RWPE2 (cell line): ENCODE measurements at places on chromosomes 6 and 20.
A peak's percentile ranks its signal among the peaks of the same experiment; 100 is the strongest.

DNA sequence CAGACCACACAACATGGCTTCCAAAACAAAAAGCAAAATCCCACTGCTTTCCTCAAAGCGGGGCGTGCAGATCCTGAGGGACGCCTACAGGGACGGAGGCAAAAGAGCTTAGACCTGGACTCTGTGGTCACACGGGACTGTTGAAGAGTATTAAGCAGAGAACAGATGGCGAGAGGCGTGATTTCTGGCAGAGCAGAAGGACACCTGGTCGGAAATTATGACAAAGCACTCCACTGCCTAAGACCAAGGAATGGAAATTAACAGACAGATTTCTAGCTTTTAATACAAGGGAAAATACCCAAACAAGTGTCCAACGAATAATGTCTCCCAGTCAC is 15.4 kb downstream of the CST7 start:
- H3K27ac ChIP-seq, result no peak overlapping the region
- no peak overlapping the region for H3K4me3 ChIP-seq
- no peak for DNase-seq
- no peaks in the 10 kb centered on the region for H3K4me1 ChIP-seq
- H3K36me3 ChIP-seq, result peaks cover 17% of the 10 kb centered on the region

- no peaks in the 10 kb centered on the region for H3K4me1 ChIP-seq
- H3K27ac ChIP-seq, result no peak overlapping the region
- H3K36me3 ChIP-seq, result no peaks in the 10 kb centered on the region
- no peaks in the 10 kb centered on the region for H3K27me3 ChIP-seq
- peak; percentile 47 for DNase-seq
These were observed 156.8 kb upstream of the KCNQ5 start for GRCh38 chr6:72464791-72465691.

GRCh38 chr6:147170269-147170668 is 33.9 kb upstream of the STXBP5 start:
- H3K36me3 ChIP-seq, result no peaks in the 10 kb centered on the region
- no peaks in the 10 kb centered on the region for H3K27me3 ChIP-seq
- H3K4me3 ChIP-seq, result no peak overlapping the region
- H3K4me1 ChIP-seq, result peaks cover 50% of the 10 kb centered on the region

DNA sequence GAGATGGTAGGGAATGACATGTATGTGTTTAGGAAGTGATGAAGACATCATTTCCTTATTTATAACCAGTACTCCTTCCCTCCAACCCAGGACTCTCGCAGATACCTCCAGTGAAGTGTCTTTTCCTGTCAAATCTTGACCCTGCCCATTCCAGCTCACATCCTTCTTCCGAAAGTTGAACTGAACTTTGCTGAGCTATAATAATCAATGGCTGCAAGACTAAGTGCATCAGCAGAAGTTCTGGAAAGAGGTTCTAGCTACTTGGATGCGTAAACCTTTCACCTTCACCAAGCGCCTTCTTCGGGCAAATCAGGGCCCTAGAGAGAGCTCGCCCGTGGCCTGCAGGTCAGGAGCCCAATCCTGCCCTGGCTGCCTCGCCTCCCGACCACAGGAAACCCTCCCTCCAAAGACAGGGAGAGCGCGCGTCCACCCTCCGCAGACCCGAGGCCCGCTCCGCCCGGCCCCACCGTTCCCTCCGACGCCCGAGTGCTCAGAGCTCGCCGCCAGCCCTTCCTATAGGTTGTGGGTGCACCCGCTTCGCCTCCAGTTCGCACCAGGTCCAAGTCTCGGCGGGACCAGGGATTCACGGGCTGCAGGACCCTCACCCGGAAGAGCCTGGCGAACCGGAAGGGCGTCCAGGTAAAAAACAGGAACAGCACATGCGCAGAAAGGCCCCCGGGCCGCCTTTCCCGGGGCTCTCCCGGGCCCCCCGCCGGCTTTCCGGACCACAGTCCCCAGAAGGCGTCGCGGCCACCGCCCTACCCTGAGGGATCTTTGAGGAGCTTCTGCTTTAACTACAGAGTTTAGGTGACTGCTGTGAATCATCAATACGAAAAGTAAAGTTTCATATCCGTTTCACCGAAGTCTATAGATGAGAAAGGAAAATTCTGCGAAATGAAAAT is at the start of gene ZNF334:
ZNF334 (minus strand) TSS at position 617 of the 902 bp plus-strand sequence. CDS start 1,457 bp downstream, outside the sequence.
- H3K27me3 ChIP-seq, result no peaks in the 10 kb centered on the region
- H3K4me3 ChIP-seq, result peak within 1 kb of the TSS; percentile 50
- H3K27ac ChIP-seq, result peak within 1 kb of the TSS; percentile 28
- no peaks in the 10 kb centered on the region for H3K36me3 ChIP-seq
- peaks cover 6% of the 10 kb centered on the region for H3K4me1 ChIP-seq

- H3K4me1 ChIP-seq, result no peaks in the 10 kb centered on the region
- no peak for DNase-seq
- peaks cover 16% of the 10 kb centered on the region for H3K27me3 ChIP-seq
- H3K4me3 ChIP-seq, result no peak overlapping the region
- H3K27ac ChIP-seq, result no peak overlapping the region
- no peaks in the 10 kb centered on the region for H3K36me3 ChIP-seq
These were observed 228.1 kb upstream of the CST7 start for GRCh38 chr20:24720957-24721356.

DNA sequence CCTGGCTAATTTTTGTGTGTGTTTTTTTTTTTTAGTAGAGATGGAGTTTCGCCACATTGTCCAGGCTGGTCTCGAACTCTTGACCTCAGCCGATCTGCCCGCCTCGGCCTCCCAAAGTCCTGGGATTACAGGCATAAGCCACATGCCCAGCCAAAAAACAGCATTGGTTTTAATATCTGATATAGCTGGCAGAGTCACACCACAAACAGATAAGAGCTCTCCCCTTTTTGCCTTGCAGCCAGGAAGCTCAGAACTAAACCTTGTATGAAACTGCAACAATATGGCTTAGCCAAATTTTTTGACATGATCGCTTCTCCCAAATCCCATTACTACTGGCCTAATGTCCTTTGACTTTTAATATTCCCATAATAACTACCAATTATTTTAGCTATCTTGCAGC is 4.9 kb downstream of the ACOT8 start:
- H3K36me3 ChIP-seq, result peaks cover 52% of the 10 kb centered on the region
- no peak overlapping the region for H3K27ac ChIP-seq

- H3K36me3 ChIP-seq, result no peaks in the 10 kb centered on the region
- no peak overlapping the region for H3K4me3 ChIP-seq
- peaks cover 12% of the 10 kb centered on the region for H3K27me3 ChIP-seq
- H3K4me1 ChIP-seq, result no peaks in the 10 kb centered on the region
- no peak overlapping the region for H3K27ac ChIP-seq
These were observed 399.6 kb downstream of the PTPRT start for GRCh38 chr20:42790111-42790510.

GRCh38 chr20:5735845-5736510 is 14.2 kb upstream of the SHLD1 start:
- DNase-seq, result no peak
- H3K27me3 ChIP-seq, result no peaks in the 10 kb centered on the region

- peak overlapping the region; percentile 97 for H3K27ac ChIP-seq
- H3K4me3 ChIP-seq, result no peak overlapping the region
- DNase-seq, result no peak
- H3K27me3 ChIP-seq, result no peaks in the 10 kb centered on the region
These were observed 179.1 kb downstream of the NFATC2 start for GRCh38 chr20:51363378-51363777.

DNA sequence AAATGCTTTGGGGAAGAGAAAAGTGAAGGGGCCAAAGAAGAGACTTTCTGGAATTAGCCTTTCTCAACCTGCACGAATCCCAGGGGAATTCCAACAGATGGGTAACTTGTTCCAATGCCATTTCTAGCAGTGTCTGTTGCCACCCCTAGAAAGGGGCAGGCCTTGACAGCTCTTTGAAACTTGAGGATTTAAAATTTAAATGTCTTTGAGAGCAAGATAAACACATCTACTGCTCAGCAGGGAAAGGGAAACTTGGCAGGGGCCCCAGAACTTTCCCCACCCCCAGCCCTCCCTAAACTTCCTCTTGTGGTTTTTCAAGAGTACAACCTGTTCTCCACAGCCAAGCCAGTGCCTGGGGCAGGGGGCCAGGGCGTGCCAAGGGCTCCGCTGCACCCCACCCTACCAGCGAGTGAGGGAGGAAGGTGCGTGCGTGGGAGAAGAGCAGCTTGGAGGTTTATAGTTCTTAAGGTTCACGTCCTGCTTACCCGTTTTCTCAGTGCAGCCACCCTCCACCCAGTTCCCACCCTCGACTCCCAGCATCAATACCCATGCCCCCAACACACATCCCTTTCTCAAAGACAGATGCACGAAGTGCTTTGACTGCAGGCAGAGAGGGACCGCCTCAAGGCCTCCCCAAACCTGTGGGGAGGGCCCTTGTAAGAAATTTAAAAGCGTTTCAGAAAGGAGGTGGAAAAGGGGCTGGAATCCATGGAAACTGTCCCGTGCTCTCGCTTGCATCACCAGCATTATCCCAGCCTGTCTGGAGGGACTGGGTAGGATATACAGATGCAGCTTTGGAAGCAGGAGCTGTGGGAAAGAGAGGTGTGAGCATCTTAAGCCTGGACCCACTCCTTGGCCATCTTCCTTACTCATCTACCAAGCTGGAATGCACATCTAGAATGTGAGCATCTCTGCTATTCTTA is 4.5 kb upstream of the TAF8 start:
- no peak overlapping the region for H3K4me3 ChIP-seq
- peaks cover 38% of the 10 kb centered on the region for H3K4me1 ChIP-seq
- H3K27ac ChIP-seq, result peak overlapping the region; percentile 94
- H3K27me3 ChIP-seq, result no peaks in the 10 kb centered on the region
- DNase-seq, result peak; percentile 93

- H3K36me3 ChIP-seq, result no peaks in the 10 kb centered on the region
- H3K27me3 ChIP-seq, result peaks cover 7% of the 10 kb centered on the region
- no peak overlapping the region for H3K4me3 ChIP-seq
- H3K27ac ChIP-seq, result no peak overlapping the region
These were observed 16.3 kb upstream of the ARFGEF3 start for GRCh38 chr6:138145402-138145801.

DNA sequence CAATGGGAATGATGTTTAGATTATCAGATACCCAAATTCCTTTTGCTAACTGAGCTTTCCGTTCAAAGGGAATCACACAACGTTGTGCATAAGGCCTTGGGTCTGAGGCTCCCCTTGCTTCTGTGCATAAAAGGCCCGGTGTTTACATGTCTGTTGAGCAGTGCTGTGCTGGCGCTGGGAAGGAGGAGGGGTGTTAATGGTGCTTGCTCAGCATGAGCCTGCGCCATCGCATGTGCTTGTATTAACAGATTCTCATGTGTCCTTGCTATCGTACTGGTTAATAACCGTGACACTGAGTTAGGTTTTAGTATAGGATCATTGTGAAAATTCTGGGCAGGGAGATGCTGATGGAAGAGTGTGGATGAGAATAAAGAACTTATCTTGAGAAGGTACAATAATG is 62.3 kb upstream of the TRAF3IP2 start:
- H3K27ac ChIP-seq, result no peak overlapping the region
- DNase-seq, result no peak
- H3K4me3 ChIP-seq, result no peak overlapping the region
- H3K27me3 ChIP-seq, result no peaks in the 10 kb centered on the region
- no peaks in the 10 kb centered on the region for H3K4me1 ChIP-seq
- H3K36me3 ChIP-seq, result no peaks in the 10 kb centered on the region

GRCh38 chr6:165845493-165845892 is 182.5 kb upstream of the PDE10A start:
- H3K4me3 ChIP-seq, result no peak overlapping the region
- H3K27ac ChIP-seq, result no peak overlapping the region
- no peaks in the 10 kb centered on the region for H3K36me3 ChIP-seq
- DNase-seq, result no peak
- peaks cover 35% of the 10 kb centered on the region for H3K27me3 ChIP-seq

- no peak overlapping the region for H3K27ac ChIP-seq
- H3K27me3 ChIP-seq, result no peaks in the 10 kb centered on the region
- H3K4me1 ChIP-seq, result peaks cover 15% of the 10 kb centered on the region
- H3K36me3 ChIP-seq, result no peaks in the 10 kb centered on the region
- H3K4me3 ChIP-seq, result no peak overlapping the region
These were observed 204.5 kb downstream of the PREX1 start for GRCh38 chr20:48623176-48623905.

GRCh38 chr6:164928057-164928727 is 381.2 kb downstream of the C6orf118 start:
- no peaks in the 10 kb centered on the region for H3K27me3 ChIP-seq
- H3K27ac ChIP-seq, result no peak overlapping the region
- no peaks in the 10 kb centered on the region for H3K4me1 ChIP-seq
- H3K4me3 ChIP-seq, result no peak overlapping the region

DNA sequence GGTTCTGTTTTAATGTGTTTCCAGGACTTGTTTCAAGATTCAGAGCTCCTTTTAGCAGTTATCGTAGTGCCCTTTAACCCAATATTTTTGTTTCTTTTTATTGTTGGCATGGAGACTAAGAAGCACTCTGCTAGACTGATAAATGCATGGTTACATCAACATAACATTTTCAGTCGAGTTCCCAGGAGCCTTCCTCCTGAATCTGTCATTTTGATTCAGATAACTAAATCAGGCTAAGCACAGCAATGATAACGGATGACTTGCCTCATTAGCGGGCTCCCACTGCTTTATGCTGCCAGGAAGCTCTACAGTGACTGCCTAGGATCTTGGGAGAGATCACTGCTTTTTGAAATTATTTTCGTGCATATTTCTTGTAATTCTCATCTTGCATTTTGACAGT is 772.8 kb upstream of the GJE1 start:
- H3K4me3 ChIP-seq, result no peak overlapping the region
- no peaks in the 10 kb centered on the region for H3K36me3 ChIP-seq
- no peak overlapping the region for H3K27ac ChIP-seq
- no peaks in the 10 kb centered on the region for H3K4me1 ChIP-seq
- no peak for DNase-seq
- no peaks in the 10 kb centered on the region for H3K27me3 ChIP-seq

DNA sequence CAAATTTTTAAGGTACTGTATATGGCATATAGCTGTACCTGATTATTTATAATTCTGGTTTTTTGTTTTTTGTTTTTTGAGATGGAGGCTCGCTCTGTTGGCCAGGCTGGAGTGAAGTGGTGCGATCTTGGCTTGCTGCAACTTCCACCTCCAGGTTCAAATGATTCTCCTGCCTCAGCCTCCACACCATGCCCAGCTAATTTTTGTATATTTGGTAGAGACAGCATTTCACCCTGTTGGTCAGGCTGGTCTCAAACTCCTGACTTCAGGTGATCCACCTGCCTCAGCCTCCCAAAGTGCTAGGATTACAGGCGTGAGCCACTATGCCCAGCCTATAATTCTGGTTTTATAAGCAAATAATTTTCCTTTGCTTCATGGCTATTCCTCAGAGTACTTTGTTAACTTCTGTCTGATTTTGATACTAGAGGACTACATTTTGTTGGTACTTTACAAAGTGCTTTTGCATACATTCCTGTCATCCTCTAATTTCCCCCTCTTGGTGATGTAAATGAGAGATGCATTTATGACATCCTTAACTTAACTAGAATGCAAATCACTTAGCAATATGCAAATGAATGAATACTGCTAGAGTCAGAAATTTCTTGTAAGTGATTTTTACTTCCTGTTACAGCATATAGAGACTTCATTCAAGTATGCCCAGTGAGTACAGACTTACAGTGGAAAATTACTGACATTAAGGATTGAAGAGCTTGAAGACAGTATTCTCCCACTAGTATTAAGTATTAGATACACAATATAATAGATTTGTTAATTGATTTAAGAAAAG is 35.7 kb upstream of the ARID1B start:
- H3K27ac ChIP-seq, result no peak overlapping the region
- no peak overlapping the region for H3K4me3 ChIP-seq
- H3K4me1 ChIP-seq, result no peaks in the 10 kb centered on the region
- H3K27me3 ChIP-seq, result no peaks in the 10 kb centered on the region
- H3K36me3 ChIP-seq, result 0 out of 2 replicates have a peak, but pooled peaks cover 2% of the 10 kb centered on the region
